ENCODE measurements at places on chromosomes 13 and 19. TPM values are rescaled to one million over a fixed set of nuclear protein-coding genes. Genes with fewer than 3 reads are reported as not detected.

- H3K27me3 ChIP-seq: no peaks in the 10 kb centered on the region
These were observed 40.8 kb upstream of the CEACAM21 start for GRCh38 chr19:41535029-41535622.

DNA sequence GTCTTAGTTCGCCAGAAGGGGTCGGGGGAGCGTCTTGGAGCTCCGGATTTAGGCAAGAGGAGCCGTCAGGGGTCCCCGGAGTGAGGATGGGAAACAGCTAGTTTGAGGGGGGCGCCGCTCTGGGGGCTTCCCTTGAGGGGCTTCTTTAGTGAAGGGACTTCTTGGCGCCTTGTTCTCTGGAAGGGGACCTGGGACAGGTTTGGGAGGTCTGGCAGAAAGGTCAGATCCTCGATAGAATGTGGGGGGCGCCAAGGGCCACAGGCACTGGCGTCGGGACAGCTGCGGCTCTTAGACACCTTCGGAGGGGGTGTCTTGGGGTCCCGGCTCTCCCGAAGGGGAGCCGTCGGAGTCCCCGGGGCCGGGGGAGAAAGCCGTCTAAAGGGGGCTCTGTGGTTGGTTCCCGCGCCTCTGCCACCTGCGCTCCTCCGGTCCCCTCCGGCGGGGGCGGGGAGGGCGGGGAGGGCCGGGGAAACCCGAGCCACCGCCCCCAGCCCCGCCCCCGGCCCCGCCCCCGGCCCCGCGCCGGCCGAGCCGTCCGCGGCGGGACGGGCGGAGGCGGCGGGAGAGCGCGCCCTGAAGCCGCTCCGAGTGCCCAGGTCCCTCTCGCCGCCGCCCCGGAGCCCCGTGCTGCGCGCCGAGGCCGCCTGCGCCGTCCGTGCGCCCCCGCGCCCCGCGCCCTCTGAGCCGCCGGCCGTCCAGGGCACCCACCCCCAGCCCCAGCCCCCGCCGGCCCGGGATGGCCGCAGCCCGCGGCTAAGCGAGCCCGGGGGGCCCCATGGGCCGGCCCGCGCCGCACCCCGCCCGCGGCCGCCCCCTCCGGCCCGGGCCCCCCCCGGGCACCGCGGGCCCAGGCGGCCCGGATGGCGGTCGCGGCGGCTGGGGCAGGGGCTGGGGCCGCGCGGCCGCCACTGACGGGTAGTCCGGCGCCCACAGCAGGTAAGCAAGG is at the start of gene NRTN:
Gene NRTN, plus strand, starts transcription at position 552 of the 946 bp plus-strand sequence. CDS start 19,099 bp downstream, outside the sequence.
- H3K4me1 ChIP-seq: peaks cover 16% of the 10 kb centered on the region
- H3K4me3 ChIP-seq: peak within 1 kb of the TSS; percentile 35
- no peaks in the 10 kb centered on the region for H3K36me3 ChIP-seq
- H3K27ac ChIP-seq: no peak within 1 kb of the TSS
- peaks cover 32% of the 10 kb centered on the region for H3K27me3 ChIP-seq

GRCh38 chr19:12478234-12478941 is 6.2 kb downstream of the ZNF709 start:
- H3K27me3 ChIP-seq: no peaks in the 10 kb centered on the region
- H3K4me1 ChIP-seq: peaks cover 7% of the 10 kb centered on the region
- no peak overlapping the region for H3K27ac ChIP-seq
- DNase-seq: no peak
- no peak overlapping the region for H3K4me3 ChIP-seq

- H3K4me3 ChIP-seq: peak overlapping the region; percentile 23
- H3K27ac ChIP-seq: peak overlapping the region; percentile 17
- peaks cover 10% of the 10 kb centered on the region for H3K27me3 ChIP-seq
- peaks cover 4% of the 10 kb centered on the region for H3K4me1 ChIP-seq
These were observed 4.9 kb upstream of the PALM start for GRCh38 chr19:703651-704446.

Gene FCHO1
- total RNA-seq: 7.4 TPM

Gene KPTN
- 9.3 TPM for total RNA-seq
